Heart right ventricle (tissue), 16 donors: ENCODE measurements at places on chromosomes 13 and 19. TPM values are rescaled to one million over a fixed set of nuclear protein-coding genes. Genes with fewer than 3 reads are reported as not detected.

The MIA gene
- total RNA-seq: 0.63 TPM

DNA sequence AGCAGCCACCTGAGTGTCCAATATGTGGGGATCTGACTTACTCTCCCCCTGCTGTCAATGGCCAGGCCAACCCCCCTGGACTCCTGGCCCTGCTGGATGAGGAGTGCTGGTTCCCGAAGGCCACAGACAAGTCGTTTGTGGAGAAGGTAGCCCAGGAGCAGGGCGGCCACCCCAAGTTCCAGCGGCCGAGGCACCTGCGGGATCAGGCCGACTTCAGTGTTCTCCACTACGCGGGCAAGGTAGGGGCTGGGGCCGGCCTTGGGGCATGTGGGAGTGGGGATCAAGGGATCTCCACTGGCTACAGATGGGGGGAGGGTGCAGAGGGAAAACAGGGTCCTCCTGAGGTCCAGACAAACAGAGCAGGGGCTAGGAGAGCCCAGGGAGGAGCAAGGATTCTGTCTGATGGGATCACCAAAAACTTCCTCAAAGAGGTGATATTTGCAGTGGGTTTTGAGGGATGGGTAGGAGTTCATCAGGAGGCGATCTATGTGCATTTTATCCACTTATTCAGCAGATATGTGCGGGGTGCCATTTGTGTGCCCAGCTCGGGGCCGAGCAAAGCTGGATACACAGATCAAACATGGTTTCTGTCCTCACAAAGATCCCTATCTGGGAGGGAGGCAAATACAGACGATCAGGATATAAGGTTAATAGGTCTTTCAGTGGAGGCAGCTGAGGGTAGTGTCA lies 47.2 kb downstream of the MYH14 start:
- DNase-seq: no peak

The ZNF471 gene
- total RNA-seq: 6.1 TPM

GRCh38 chr19:33089010-33089409 lies 8.0 kb downstream of the GPATCH1 start:
- DNase-seq: no peak

The ARHGAP33 gene
- 9.5 TPM for total RNA-seq

- no peak for DNase-seq
Measured at GRCh38 chr13:113978741-113979481, 5.0 kb upstream of the C13orf46 start.

DNA sequence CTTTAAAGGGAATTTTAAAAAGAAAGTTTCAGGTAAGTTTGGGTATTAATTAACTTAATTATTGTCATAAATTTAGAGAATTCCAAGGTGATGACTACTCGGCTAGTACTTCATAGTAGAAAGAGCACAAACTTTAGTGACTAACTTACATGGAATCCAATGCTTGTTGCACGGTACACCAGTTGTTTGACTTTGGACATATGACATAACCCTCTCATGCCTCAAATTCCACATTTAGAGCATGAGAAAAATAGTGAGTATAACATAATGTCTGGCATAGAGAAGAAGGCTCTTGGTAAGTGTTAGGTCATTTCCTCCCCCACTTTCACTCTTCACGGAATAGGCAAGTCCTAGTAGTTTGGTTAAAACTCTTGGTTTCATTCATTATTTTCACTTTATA lies 1249.4 kb upstream of the SLC10A2 start:
- no peak for DNase-seq

The MAG gene
- not detected for total RNA-seq

DNA sequence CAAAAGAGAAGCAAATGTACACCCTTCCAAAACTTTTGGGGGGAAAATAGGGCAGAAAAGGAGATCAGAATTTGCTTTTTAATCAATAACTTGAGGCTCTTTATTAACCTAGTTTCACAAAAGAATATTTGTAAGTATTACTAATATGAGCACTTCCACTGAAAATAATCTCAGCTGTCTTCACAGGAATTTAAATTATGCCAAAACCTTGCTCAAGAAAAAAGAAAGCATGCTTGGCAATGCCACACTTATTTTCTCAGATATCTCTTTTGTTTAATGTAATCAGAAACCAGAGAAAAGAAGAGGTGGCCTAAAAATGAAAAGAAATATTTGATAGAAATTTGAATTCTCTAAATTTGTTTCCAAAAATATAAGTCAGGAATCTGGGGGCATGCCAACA lies 234.9 kb upstream of the GPC6 start:
- no peak for DNase-seq

DNA sequence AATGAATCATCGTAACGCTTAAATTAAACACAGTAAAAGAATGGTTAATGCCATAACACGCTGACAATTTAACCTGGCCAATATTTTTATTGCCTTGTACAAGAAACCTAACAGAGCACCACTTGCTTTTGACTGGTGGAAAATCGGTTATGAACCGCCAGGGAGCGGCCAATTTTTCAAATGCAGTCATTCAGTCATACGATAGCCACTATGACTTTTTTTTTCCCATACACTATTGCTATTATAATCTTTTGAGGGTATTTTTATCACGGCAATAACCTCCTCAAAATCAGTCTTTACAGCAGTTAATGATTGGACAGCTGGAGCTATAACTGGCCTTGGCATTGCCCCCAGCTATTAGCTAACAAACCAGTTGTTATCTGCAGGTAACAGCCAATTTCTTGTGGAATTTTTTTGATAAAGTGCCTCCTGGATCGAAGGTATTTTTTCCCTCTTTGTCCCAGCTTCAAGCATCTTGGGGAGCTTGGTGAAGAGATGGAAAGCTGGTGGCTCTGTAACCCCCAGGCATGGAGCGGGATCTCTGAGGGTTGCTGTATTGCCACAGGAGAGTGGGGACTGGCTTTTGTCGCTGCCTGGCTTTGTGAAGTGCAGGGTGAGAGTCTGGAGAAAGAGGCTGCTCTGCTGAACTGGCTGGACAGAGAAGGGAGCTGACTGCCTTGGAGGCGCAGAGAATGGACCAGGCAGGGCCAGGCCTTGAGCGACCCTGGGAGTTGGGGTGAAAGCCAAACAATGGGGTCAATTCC lies 198.4 kb upstream of the ZNF536 start:
- DNase-seq: no peak

DNA sequence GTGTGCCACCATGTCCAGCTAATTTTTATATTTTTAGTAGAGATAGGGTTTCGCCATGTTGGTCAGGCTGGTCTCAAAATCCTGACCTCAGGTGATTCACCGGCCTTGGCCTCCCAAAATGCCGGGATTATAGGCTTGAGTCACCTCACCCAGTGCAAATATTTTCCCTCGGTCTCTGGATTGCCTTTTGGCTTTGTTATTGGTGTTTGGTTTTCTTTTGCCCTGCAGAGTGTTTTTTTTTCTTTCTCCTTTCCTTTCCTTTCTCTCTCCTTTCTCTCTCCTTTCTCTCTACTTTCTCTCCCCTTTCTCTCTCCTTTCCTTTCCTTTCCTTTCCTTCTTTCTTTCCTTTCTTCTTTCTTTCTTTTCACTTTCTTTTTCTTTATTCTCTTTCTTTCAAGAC lies 33.2 kb downstream of the KDM4B start:
- DNase-seq: no peak

DNA sequence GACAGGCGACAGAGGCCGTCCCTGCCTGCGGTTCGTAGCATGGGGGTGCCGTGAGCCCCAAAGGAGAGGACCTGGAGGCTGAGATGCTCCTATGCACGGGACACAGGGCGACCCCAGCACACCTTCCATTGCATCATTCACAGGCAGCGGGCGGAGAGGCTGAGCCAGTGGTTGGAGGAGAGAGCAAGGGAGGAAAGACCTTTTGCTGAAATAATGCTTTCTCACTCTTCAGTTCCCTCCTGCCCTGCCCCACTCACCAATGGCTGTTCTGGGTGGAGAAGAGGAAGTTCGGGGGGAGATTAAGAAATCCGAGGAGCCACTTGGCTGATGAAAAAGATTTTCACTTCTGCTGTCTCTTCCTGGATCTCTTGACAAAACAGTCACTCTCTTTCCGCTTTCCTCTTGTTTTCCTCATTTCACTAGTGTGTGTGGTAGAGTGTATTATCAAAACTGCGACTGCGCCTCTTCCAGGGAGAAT lies at the start of gene NLRP12:
Gene NLRP12 (minus strand): TSS at position 181 of the 478 bp plus-strand sequence. CDS start 140 bp downstream, at position 41.
- DNase-seq: no peak

DNA sequence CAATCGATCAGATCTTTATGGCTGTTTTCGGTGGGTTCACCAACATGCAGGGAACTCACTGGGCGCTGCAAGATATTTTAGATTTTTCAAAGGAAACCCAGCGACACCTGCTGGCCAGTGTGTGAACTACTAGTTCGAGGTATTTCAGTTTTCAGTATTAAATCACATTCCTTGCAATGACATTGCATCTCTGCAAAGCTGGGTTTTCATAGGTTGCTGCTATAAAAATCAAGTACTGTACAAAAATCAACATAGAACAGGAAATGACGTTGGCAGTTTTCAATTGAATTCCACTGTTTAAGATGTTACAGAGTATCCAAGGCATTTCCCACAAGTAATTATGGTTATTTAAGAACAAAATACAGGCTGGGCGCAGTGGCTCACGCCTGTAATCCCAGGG lies 17.6 kb downstream of the LIG1 start:
- DNase-seq: peak; percentile 52

GRCh38 chr19:30112171-30112570 lies 170.1 kb downstream of the URI1 start:
- DNase-seq: no peak

The S1PR4 gene
- 0.83 TPM for total RNA-seq

- DNase-seq: no peak
Measured at GRCh38 chr13:66557357-66557756, 672.8 kb downstream of the PCDH9 start.

DNA sequence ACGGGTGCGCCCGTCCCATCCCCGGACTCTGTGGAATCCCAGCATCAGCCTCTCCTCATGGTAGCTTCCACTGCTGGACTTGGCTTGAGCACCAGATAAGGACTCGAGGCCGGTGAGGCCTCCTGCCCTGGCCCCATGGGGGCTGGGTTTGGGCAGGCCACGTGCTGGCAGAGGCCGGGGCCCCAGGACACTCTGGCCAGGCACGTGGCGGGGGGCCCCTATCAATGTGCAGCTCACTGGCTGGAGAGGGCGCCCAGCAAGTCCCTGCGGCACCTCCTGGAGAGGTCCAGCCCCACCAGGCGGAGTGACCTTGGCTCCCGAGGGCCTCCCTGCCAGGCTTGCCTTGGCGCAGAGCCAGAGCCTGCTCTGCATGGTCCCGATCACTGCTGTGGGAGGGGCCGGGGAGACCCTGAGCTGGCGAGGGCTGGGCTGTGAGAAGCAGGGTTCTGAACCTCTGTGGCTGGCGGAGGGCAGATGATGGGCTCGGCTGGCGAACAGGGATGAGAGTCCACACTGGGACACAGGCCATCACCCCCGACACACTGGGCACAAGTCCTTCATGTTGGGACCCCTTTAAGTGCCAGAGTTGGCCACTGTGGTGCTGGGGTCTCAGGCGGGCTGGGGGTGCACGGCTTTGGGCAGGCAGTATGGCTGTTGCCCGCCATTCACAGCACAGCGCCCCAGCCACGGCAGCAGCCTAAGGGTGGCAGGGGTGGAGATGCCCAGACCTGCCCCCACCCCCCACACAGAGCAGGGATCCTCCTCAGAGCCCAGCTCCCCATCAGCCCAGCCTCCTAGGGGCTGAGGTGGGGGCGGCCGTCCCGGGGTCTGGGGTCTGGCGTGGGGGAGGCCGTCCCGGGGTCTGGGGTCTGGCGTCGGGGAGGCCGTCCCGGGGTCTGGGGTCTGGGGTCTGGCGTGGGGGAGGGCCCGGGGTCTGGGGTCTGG lies 19.1 kb downstream of the CEBPG start:
- DNase-seq: no peak

The SLC10A2 gene
- not detected for total RNA-seq

- DNase-seq: no peak
Measured at GRCh38 chr13:113105032-113105920, at the start of gene F7. TSS of gene F7 (plus strand) at chr13:113105791. CDS start at chr13:113105842, 51 bp downstream.

GRCh38 chr13:40809471-40809870 lies 20.1 kb downstream of the SLC25A15 start:
- no peak for DNase-seq

GRCh38 chr13:43284162-43284561 lies 260.8 kb downstream of the DNAJC15 start:
- DNase-seq: no peak

GRCh38 chr19:14090509-14091080 lies at the start of gene SAMD1:
TSS of gene SAMD1 (minus strand) at chr19:14090751.
- peak; percentile 93 for DNase-seq

The BCAM gene
- 80.8 TPM for total RNA-seq

GRCh38 chr13:31036731-31037695 lies 104.6 kb downstream of the TEX26 start:
- no peak for DNase-seq

GRCh38 chr13:82900453-82900852 lies 981.8 kb downstream of the SLITRK1 start:
- no peak for DNase-seq

DNA sequence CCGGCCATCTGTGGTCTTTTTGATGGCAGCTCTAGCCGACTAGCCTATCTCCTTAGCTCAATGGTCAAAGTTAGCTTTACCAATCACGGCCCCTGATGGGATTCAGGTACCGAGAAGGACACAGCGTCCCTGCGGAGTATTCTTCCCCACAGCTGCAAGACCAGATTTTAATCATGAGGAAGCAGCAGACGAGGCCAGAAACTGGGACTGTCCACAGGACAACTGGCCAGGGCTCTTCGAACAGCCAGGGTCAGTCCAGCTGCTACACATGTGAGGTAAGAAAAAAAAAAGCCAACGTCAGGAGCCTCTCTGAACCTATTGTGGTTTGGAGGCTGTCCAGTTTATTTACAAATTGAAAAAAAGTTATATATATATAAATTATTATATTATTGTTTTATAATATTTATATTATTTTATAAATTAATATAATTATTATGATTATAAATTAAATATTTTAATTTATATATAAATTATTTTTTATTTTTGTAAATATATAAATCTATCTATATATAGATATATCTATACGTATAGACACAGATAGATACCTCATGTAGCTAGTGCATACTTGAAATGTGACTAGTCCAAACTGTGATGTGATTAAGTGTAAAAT lies 10.8 kb downstream of the RINL start:
- DNase-seq: no peak

The STOML3 gene
- not detected for total RNA-seq

GRCh38 chr19:13723206-13723605 lies 41.1 kb upstream of the MRI1 start:
- DNase-seq: no peak
